ENCODE measurements at places on chromosomes 4 and X.

DNA sequence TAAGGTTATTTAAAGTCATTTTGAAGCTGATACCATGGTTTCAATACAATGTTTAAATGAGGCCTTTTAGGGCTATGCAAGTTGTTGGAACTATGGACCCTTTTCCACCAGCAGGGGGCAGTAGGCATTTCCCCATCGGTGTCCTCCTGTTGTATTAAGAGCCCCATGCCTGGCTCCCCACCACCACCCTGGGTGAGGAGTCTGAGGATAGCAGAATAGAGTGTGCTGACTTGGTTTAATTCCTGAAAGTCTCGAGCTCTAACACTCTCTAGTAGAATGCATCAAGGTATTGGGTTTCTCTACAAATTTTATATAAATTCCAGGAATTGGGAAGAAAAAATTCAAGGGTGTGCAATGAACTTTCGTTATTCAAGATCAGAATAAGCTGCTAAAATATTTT is 234.8 kb upstream of the JADE1 start:
- peak; percentile 68 for DNase-seq

DNA sequence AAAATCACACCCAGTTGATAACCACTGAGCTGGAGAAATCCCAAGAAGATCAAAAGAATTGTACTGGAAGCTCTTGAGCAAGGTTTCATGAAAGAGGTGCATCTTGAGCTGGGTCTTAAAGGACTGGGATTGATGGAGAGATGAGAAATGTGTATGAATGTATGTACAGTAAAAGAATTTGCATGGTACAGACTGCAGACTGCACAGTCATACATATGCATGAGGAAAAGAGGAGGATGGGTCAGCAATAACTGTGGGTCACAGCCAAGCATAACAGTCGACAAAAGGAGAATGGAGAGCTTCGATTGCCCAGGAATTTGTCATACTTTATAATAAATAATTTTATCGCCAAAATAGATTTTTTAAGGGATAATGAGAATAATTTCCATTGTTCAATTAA is 4.8 kb upstream of the RELL1 start:
- no peak for DNase-seq

- DNase-seq, result no peak
Measured at GRCh38 chr4:181646864-181647263, 596.3 kb upstream of the TENM3 start.

- no peak for DNase-seq
Measured at GRCh38 chrX:56498756-56499155, 64.7 kb upstream of the UBQLN2 start.

DNA sequence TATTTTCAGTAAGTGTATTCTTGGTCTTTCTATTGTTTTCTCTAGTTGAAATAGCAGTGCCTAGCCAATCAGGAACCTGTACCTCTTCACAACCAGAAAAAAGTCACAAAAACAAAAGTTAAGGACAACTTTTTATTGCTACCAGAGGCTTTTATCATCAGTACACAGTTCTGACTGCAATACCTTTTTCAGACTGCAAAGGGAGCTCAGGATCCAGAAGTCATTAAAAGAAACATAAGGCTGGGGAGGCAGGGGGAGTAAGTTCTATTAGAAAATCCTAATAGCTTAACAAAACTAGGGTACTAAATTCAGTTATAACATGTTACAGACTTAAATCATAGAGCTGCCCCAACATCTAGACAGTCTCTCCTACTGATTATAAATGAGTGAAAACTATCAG is 28.8 kb downstream of the CCNI start:
- no peak for DNase-seq

- DNase-seq, result no peak
Measured at GRCh38 chr4:2299794-2300193, 37.9 kb upstream of the MXD4 start.

GRCh38 chr4:184255871-184256642 is 38.4 kb upstream of the ENPP6 start:
- no peak for DNase-seq

DNA sequence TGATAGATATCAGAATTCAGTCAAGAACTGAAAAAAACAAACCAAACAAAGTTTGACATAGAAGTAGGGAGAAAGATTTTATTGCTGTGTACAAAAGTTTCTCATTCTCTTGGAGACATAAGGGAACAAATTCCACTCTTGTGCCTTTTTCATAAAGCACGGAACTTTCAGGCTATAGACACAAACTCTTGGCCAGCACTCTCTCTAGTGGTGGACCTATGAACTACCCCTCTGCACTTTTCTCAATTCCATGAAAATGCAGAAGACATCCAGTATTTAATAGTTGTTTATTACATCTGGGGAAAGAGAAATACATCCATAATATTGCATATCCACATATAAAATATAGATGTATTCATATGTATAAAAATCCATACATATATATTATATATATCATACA is 291.6 kb upstream of the HS3ST1 start:
- DNase-seq, result no peak

GRCh38 chr4:123312951-123313592 is 83.5 kb upstream of the SPRY1 start:
- no peak for DNase-seq

DNA sequence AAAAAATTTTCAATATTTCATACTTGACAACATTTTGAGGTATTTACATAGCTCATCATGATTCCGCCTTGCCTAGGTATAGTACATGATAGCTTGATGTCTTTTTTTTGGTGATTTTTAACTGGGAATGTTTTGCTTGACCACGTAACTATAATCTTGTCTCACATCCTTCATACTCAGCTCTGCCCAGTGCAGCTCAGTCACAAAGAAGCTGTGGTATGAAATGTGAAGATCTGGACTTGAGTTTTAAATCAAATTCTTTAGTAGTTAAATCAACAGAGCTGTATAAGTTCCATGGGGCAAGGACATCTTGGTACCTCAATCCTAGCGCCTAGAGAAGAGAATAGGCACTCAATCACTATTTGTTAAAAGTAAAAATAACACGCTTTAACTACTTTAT is 276.3 kb upstream of the DKK2 start:
- no peak for DNase-seq

GRCh38 chr4:169106696-169107229 is 96.7 kb upstream of the CBR4 start:
- DNase-seq, result no peak

GRCh38 chr4:164790249-164790648 is 36.3 kb downstream of the SMIM31 start:
- no peak for DNase-seq

- DNase-seq, result no peak
Measured at GRCh38 chrX:115531818-115532403, 29.1 kb upstream of the PLS3 start.

DNA sequence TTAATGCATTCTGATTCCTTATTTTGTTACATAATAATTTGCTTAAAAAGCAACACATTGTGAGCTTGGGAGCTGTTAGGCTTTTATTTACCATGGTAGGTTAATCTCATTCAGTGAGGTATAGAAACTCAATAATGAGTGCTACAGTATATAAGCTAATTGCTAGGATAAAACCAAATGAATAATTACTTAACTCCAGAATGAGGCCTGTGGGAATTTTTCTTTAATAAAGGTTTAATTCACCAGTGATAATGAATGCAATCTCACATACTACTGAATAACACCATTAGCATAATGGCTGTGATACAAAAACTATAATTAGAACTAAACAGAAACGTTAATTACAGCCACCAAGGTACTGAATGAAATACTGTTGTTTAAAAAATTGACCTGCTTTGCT is 326.3 kb downstream of the IQCM start:
- DNase-seq, result no peak

DNA sequence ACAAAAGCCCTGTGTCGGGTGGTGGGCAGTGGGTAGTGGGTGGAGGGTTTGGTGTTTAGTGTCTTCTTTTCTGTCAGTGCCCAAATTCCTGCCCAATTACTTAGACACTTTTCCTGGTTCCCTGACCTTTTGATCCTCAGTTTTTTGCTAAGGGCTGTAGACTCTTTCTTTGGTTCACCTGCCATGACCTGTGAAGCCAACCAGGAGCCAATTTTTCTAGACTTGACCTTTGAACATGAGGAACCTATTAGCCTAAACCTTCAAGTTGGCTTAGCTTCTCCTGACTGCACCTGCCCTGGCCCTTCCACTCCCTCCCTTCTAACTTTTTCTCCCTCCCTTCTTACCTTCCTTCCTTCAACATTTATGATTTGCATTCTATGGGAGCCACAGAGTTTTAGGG is 94.5 kb downstream of the MID1IP1 start:
- no peak for DNase-seq

DNA sequence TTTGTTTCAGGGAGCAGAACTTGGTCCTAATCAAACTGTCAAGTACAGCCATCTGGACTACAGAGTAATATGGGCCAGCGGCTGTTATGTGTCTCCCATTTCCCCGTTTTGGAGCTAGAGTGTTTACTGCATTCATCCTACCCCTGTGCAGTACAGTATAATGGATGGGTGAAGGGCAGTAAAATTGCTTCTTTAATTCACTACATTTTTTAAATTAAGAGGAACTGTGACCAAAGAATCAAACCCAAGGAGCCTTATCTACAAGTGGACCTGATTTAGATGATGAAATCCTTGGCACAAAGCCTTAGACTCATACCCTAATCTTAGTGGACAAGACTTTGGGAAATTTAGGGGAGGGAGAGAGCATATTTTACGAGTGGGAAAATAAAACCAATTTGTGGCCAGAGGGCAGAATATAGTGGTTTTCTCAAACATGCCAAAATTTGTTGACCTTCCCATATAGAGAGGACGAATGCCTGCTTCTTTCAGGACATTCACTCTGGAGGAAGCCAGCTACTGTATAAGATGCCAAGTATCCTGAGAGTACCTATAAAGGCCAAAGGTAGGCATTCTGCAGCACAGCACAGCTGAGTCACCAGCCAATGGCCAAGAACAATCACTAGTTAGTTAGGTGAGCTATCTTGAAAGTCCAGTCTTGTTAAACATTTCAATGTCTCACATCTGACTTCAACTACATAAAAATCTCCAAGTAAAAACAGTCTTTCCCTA is 253.8 kb upstream of the KCNIP4 start:
- DNase-seq, result no peak

DNA sequence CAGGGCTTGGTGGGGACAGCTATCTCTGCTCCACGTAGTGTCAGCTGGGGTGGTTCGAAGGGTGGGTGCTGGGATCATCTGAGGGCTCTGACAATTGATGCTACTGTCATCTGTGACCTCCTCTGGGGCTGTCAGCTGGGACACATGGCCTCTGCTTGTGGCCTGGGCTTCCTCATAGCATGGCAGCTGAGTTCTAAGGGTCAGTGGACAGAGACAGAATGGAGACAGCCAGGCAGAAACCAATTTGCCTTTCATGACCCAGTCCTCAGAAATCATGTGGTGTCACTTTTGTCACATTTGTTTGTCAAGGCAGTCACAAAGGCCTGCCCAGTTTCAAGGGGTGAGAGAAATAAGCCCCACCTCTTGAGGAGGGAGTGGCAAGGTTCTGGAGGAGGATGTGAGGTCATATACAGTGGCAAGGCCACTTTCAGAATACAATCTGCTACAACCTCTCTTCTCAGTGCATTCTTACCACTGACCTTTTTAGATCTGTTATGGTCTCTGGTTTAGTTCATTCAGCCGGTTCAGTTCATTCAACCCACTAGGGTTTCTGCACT is 103.6 kb upstream of the BCOR start:
- no peak for DNase-seq

DNA sequence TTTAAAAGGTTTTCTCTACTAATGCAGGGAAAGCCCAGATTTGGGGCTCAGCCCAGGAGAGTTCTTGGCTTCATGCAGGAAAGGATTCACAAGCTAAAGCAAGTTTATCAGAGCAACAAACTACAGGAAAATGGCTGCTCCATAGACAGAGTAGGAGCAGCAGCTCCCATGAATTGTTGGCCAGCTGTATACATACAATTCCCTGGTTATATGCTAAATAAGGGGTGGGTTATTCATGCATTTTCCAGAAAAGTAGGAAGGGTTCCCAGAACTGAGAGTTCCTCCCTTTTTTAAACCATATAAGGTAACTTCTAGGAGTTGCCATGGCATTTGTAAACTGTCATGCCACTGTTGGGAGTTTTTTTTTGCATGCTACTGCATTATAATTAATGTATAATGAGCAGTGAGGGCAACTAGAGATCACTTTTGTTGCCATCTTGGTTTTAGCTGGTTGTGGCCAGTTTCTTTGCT is 2.6 kb downstream of the C4orf33 start:
- no peak for DNase-seq

- no peak for DNase-seq
Measured at GRCh38 chr4:38084877-38085711, 124.9 kb downstream of the PTTG2 start.

DNA sequence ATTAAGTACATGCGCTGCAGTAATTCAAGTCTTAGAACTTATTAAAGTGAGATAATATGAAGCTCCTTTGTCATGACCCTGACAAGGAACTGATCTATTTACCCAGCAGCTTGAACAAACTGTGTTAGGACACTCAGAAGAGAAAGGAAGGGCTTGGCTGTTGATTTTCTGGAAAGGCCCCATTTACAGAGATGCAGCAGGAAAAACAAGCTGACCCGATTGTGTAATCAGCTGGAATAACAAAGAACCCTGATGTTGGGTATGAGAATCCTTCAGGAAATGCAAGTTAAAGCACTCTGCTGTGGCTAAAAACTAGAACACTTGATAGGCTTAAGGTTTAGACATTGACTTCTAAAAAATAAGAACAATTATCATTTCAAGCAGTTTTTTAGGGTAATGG is 64.8 kb downstream of the TBC1D9 start:
- DNase-seq, result no peak

- DNase-seq, result no peak
Measured at GRCh38 chr4:46492394-46492793, 102.5 kb upstream of the GABRA2 start.

- DNase-seq, result no peak
Measured at GRCh38 chrX:24117258-24117657, 32.3 kb upstream of the ZFX start.
